Pons (tissue), 1 donor: ENCODE measurements at places on chromosomes 1 and 21.

- DNase-seq: no peak
Measured at GRCh38 chr1:90371448-90371813, 345.7 kb downstream of the BARHL2 start.

DNA sequence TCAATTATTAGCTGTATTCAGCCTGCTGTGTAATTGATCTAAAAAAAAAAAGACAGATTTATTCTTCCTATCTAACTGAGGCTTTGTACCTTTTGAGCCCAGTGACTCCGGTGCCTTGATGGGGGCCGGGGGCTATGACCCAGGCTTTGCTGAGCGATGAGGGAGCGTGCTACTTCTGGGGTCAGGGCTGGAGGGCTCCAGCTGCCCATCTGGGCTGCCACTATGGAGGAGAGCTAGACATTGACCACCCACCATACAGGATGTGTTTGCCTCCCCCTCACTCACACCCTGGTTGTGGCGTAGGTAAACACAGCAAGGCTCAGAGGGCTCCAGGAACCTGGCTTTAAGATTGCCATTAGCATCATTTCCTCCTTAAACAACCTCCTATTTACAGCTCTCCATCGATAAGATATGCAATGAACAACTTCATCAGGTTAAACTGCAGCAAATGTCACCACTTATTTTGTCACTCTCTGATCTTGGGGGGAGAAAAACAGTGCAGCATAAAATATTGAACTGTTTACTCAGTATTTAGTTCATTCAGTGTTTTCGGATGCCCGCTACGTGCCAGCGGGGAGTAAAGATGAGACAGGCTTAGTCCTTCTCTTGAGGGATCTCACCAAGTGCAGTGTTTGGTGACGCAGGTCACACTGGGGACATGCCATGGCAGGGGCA lies 231.6 kb downstream of the KIF26B start:
- no peak for DNase-seq

- DNase-seq: no peak
Measured at GRCh38 chr21:14766241-14766640, 220.1 kb upstream of the SAMSN1 start.

DNA sequence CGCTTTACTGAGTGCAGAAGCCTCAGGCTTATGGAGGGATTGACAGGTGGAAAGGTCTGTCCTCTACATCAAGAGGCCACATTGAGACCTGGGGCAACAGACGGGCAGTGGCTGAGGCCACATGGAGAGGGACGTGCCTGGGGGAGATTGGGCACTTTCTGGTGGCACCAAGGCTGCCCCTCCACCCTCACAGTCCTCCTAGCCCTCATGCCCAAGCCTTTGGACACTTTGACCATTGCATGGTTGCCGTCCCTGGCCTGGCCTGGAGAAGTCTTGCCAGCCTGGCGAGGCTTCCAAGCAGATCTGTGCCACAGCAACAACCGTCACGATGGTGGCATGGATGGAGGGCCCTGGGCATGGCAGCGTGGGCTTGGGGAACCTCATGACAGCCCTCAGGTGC lies 192.1 kb upstream of the VAMP3 start:
- no peak for DNase-seq

DNA sequence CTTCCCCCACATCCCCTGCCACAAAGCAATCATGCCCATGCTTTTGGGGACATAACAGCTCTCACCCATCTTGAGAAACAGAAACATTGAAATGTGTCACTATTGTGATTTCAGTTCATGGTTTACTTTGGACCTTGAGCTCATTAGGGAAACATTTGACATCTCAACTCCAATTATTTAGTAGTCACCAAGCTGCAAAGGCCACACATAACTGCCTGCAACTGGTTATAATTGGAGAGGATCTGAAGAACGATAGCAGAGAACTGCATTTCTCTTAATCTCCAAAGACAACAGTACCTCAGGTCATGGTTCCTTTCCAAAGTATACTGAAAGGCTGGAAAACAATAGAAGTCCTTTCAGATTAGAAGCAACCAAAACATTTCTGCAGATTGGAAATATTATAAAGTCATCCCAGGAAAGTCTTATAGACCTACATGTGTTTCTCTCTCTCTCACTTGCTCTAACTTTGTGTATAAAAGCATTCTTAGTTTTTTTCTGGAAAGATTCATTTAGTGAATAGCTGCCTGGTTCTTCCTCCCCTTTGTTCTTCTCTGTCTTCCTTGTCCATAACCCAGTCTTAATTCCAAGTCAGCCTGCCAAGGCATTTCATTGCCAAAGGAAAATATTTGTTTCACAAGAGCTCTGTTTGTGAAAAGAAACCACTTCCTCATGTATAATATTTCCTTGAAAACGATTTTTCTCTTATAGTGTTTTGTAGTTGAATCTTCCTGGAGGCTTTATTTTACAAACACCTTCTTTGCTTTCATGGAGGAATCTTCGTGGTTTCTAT lies 426.8 kb downstream of the ADGRL2 start:
- DNase-seq: no peak

DNA sequence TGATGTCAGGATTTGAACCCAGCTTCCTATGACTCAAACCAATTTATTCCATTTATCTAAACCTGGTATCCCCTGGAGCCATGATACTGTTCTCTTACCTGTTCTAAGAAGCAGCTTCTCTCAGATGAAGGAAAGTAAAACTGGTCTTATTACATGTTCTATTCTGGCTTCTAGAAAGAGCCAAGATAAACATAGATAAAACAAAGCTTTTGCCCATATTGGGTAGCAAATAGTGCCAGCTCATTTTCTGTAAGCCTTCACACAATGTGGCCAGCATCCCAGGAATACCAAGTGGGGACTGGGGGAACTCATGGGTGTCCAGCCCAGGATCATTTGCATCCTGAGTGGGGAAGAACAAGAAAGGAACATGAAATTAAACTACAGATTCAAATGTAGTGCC lies 53.5 kb upstream of the EPHA8 start:
- DNase-seq: no peak

DNA sequence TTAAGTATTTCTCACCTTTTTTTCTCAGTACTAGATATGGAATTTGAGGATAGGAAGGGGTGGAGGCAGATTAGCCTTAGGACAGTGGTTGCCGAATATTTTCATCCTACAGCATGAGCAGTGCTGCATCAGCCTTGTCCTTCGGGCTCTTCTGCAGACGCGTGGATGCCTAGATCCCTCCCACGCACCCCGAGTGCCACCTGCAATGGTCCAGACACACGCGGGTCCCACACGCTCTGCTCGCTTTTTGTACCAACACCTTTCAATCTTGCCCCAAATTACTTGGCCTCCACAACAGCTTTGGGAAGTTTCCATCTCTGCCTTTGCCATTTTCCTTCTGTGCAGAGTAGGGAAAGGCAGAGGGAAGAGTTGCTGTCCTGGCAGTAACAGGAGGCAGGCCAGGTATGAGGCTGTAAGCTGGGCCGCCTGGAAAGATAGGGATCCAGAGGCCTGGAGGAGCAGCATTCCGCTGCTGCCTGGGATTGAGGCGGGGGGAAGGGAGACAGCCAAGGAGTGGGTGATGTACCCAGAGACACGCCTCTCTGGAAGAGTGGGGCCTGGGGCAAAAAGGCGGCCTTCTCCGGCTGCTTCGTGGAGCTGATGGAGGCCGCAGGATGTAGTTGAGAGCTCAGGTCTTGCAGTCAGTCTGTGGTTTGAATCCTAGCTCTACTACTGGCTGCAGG lies 467.7 kb downstream of the KIF26B start:
- no peak for DNase-seq
